ENCODE measurements at places on chromosomes 12 and 14. TPM values are rescaled to one million over a fixed set of nuclear protein-coding genes. Genes with fewer than 3 reads are reported as not detected.

GRCh38 chr12:104457746-104458693 lies 1.3 kb downstream of the CHST11 start:
- H3K4me3 ChIP-seq = peak overlapping the region; percentile 90
- no peaks in the 10 kb centered on the region for H3K36me3 ChIP-seq
- H3K27ac ChIP-seq = no peak overlapping the region
- H3K4me1 ChIP-seq = peaks cover 9% of the 10 kb centered on the region
- peaks cover 10% of the 10 kb centered on the region for H3K27me3 ChIP-seq

GRCh38 chr14:99517643-99518381 lies 36.6 kb downstream of the CCNK start:
- H3K4me3 ChIP-seq = no peak overlapping the region
- DNase-seq = peak; percentile 24
- H3K27ac ChIP-seq = no peak overlapping the region
- H3K4me1 ChIP-seq = peaks cover 2% of the 10 kb centered on the region

GRCh38 chr14:104499784-104500760 lies 79.5 kb upstream of the C14orf180 start:
- DNase-seq = peak; percentile 12
- no peaks in the 10 kb centered on the region for H3K27me3 ChIP-seq
- no peak overlapping the region for H3K4me3 ChIP-seq
- H3K4me1 ChIP-seq = no peaks in the 10 kb centered on the region
- H3K36me3 ChIP-seq = no peaks in the 10 kb centered on the region
- H3K27ac ChIP-seq = no peak overlapping the region

DNA sequence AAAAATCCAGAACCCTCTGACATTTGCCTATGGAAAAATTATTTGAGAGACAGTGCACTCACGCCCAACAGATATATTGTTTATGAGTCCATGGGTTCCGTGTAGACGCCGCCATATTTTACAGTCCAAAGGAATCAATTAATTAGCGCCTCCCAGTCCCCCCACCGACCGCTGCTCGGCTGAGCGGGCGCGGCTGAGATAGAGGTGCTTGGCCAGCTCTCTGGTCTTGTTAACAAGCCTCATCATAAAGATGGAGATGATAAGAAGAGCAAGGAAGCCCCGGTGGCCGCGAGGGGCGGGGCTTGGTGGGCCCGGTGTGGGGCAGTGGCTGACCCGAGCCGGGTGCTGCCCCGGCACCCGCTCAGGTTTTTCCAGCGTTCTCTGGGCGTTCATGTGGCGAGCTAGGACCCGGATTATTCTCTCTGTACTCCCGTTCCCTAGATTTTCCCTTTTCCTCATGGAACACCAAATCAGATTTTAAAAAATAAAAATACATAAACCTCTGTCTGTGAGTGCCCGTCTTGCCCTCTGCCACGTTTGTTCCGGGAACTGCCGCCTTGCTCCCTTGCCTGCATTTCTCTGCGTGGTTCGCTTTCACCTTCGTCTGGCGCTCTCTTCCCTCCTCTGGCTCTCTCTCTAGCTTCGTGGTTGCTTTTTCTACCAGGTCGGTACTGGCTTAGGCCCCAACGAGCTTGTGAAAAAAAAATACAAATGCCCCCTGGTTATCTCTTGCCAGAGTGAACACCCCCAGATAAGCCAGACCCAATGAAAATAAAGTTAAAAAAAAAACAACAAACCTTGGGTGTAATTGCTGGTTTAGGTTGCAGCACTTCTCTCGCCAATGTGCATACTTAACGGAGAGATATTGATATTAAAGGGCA lies 9.0 kb downstream of the HOXC12 start:
- no peaks in the 10 kb centered on the region for H3K4me1 ChIP-seq
- no peak overlapping the region for H3K4me3 ChIP-seq
- no peaks in the 10 kb centered on the region for H3K36me3 ChIP-seq
- no peak overlapping the region for H3K27ac ChIP-seq
- peaks cover 95% of the 10 kb centered on the region for H3K27me3 ChIP-seq

DNA sequence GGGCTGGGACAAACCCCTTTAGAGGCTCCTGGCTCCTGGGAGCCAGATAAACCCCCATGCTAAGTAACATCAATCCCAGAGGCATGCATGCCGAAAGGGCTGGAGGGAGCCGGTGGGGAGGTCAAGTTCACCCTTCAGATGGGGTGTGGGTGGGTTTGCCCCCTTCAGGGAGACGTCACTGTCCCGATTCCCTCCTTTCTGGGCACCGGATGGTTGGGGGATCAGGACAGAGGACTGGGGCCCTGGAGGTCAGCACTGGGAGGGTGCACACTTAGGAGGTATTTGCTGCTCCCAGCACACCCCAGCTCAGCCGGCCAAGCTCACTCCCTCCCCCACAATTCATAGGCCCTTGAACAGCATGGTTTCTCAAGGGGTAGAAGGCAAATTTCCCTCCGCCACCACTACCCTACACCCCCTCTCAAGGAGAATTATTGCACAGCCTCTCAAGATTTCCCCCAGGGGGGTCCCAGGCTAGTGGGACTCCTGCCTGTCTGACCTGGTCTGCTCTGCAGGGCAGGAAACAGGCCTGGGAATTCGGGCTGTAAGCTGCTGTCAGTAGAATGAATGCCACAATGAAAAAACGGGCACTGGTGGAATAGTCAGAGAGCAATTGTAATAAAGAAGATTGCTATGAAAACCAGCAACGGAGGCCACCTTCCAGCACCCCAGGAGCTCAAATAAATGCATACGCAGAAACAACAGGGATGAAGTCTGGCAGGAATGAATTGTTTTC lies 63.5 kb downstream of the GALNT16 start:
- H3K27ac ChIP-seq = no peak overlapping the region
- DNase-seq = no peak
- H3K4me3 ChIP-seq = 0 out of 3 replicates have a peak overlapping the region, but pooled peaks have one; percentile 26

DNA sequence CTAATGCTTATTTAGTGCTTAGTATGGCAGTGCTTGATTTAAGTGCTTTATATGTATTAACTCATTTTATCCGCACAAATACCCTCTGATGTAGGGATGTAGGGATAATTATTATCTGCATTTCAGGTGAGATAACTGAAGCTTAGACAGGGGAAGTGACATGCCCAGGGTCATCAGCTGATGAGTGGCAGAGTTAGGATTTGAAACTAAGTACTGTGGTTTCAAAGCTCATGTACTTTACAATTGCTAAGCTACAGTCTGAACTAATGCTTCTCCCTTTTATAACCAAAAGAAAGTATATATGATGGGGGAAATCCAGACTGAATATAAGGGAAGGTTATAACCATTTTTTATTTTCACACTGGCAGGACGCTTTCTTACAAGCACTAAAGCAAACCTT lies 229.6 kb upstream of the NAV3 start:
- no peak overlapping the region for H3K27ac ChIP-seq
- no peaks in the 10 kb centered on the region for H3K4me1 ChIP-seq
- no peak for DNase-seq
- H3K27me3 ChIP-seq = no peaks in the 10 kb centered on the region

DNA sequence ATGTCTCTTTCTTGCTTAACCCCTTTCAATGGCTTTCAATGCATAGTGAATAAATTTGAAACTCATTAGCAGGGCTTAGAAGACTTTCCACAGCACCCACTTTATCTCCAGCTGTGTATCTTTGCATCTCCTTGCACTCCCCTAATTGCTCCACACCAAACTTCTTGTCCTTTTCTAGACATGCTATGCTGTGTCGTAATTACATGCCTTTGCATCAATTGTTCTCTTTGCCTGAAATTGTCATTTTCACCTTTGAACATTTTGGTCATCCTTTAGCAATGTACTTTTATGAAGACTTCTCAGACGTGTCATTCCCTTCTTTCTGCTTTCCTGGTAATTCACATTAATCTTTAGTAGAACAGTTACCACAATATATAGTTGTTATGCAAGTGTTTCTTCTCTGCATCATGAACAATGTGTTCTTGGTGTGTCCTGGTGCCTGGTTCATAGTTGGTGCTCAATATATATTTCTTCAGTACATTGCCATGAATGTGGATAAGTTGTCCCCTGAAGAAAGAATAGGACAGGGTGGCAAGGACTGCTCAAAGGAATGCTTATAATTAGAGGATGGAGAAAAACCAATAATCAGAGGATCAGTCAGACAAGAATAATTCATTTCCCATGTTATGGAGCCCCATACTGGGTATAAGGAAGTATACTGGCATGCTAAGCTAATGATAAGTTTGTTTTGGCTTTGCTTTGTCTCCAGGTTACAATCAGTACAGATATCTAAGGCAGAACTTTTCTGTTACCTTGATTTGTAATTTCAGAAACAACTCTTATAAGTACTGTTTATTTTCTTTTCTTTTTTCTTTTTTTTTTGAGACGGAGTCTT lies 27.2 kb downstream of the ARF6 start:
- no peaks in the 10 kb centered on the region for H3K4me1 ChIP-seq
- DNase-seq = no peak
- no peaks in the 10 kb centered on the region for H3K27me3 ChIP-seq
- H3K27ac ChIP-seq = no peak overlapping the region
- H3K36me3 ChIP-seq = no peaks in the 10 kb centered on the region

GRCh38 chr14:54786838-54787237 lies 115.8 kb downstream of the GCH1 start:
- H3K27me3 ChIP-seq = no peaks in the 10 kb centered on the region
- H3K4me3 ChIP-seq = no peak overlapping the region
- H3K27ac ChIP-seq = no peak overlapping the region
- no peak for DNase-seq
- no peaks in the 10 kb centered on the region for H3K36me3 ChIP-seq
- no peaks in the 10 kb centered on the region for H3K4me1 ChIP-seq

GRCh38 chr12:110575326-110575725 lies 7.8 kb downstream of the PPTC7 start:
- no peak for DNase-seq
- no peaks in the 10 kb centered on the region for H3K27me3 ChIP-seq
- peaks cover 6% of the 10 kb centered on the region for H3K4me1 ChIP-seq
- H3K36me3 ChIP-seq = peaks cover 18% of the 10 kb centered on the region

DNA sequence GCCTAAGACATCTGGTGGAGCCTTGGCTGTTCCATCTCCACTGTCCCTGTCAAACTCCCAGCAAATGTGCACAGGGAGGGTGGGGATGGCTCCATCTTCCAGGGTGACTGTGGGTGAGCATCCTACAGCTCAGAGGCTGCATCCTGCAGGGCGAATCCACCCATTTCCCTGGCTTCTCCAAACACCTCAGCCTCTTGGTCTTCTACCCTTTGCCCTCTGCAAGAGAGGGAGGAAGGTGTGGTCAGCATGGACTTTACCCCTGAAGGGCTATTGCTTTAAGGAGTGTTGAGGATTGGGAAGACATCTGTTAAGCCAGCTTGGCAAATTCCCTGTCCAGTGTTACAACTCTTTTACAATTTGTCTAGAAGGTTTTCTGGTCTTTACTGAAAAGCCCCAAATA lies 23.1 kb upstream of the DGLUCY start:
- no peak overlapping the region for H3K4me3 ChIP-seq
- H3K4me1 ChIP-seq = no peaks in the 10 kb centered on the region
- DNase-seq = no peak
- no peaks in the 10 kb centered on the region for H3K27me3 ChIP-seq
- H3K27ac ChIP-seq = no peak overlapping the region

DNA sequence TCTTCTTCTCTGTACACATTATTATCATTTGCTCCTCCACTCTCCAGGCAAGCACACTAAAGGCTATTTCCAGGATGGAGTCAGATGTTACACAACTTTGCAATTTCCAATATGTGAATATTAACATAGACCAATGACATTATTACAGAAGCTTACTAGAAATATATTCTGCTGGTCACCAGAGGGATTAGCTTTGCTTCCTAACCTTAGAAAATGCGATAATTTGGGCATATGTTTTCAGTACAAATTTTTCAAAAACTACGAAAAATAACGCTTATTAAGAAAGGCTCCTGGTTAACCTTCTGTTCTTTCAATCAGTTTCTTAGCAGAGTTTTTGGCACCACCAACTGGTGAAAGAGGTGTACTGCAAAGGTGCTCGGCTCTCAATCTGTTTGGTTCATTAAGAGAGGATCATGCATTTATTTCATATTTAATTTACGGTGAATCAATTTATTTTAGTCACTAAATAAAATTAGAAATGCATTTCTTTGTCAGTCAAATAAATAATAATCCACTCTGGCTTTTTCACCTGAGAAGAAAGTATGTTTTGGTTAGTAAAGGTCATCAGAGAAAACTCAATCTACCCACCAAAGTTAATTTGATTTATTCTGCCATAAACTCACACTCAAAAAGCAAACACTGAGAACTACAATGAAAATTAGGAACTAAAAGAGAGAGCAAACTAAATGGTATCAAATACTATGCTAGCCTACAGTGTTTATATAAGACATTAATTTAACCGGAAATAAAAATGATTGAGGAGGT lies 39.2 kb downstream of the EFCAB11 start:
- peaks cover 4% of the 10 kb centered on the region for H3K4me1 ChIP-seq
- H3K4me3 ChIP-seq = no peak overlapping the region
- H3K36me3 ChIP-seq = no peaks in the 10 kb centered on the region
- H3K27me3 ChIP-seq = no peaks in the 10 kb centered on the region
- peak; percentile 34 for DNase-seq
- H3K27ac ChIP-seq = no peak overlapping the region

DNA sequence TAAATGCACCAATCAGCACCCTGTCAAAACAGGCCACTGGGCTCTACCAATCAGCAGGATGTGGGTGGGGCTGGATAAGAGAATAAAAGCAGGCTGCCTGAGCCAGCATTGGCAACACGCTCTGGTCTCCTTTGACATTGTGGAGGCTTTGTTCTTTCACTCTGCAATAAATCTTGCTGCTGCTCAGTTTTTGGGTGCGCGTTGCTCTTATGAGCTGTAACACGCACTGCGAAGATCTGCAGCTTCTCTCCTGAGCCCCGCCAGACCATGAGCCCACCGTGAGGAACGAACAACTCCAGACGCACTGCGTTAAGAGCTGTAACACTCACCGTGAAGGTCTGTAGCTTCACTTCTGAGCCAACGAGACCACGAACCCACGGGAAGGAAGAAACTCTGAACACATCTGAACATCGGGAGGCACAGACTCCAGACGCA lies 8.4 kb upstream of the PIANP start:
- H3K27me3 ChIP-seq = no peaks in the 10 kb centered on the region
- H3K4me1 ChIP-seq = no peaks in the 10 kb centered on the region
- no peak overlapping the region for H3K27ac ChIP-seq
- H3K4me3 ChIP-seq = no peak overlapping the region

TMEM117 gene
- total RNA-seq = 1.7 TPM

TSHR gene
- total RNA-seq = not detected

LARP4 gene
- 82.3 TPM for total RNA-seq

TMTC1 gene
- total RNA-seq = 16.1 TPM

PARP11 gene
- 12.7 TPM for total RNA-seq

Data from H9 (cell line).